Naive thymus-derived CD4-positive, alpha-beta T cell (primary cell): ENCODE measurements at places on chromosomes 16 and 17. TPM values are rescaled to one million over a fixed set of nuclear protein-coding genes. Genes with fewer than 3 reads are reported as not detected.

DNA sequence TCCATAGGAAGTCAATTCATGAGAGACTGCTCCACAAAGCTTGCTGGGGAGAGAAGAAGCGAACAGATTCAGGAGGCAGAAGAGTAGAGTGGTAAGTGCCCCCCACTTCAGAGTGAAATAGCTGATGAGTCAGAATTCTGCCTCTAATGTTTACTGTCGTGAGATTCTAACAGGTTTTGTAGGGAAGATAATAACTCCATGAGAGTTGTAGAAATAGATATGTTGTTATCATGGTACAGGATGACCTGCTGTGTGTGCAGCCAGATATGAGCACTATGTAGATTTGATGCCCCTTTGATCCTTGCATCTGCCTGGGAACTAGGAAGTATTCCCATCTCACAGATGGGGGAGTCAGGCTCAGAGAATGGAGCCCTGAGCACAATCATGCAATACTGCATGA, 502.4 kb upstream of the CDH11 start:
- H3K4me3 ChIP-seq, result no peak overlapping the region
- no peaks in the 10 kb centered on the region for H3K27me3 ChIP-seq
- DNase-seq, result no peak
- H3K27ac ChIP-seq, result no peak overlapping the region
- H3K36me3 ChIP-seq, result no peaks in the 10 kb centered on the region

DNA sequence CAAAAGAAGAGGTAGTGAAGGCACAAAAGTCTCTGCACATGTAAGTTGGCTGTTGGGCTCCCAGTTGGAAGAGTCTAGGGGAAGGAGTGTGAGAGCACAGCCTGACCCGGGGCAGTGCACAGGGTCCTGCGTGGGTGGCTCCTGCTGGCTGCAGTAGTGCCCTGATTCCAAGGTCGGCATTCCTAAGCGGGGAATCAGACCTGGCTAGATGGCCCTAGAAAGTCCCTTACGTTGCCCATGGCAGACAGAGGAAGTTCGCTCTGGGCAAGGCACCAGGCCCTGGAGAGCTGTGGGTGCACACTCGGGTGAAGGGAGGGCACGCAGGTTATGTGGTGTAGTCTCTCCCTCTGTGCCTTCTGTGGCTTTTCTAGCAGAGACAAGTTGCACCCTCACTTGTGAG, 22.8 kb upstream of the SLC5A11 start:
- no peaks in the 10 kb centered on the region for H3K27me3 ChIP-seq
- H3K4me3 ChIP-seq, result no peak overlapping the region
- H3K27ac ChIP-seq, result no peak overlapping the region
- H3K36me3 ChIP-seq, result peaks cover 41% of the 10 kb centered on the region
- H3K4me1 ChIP-seq, result no peaks in the 10 kb centered on the region

The KCNH6 gene
- not detected for total RNA-seq

The KRT40 gene
- total RNA-seq, result not detected

DNA sequence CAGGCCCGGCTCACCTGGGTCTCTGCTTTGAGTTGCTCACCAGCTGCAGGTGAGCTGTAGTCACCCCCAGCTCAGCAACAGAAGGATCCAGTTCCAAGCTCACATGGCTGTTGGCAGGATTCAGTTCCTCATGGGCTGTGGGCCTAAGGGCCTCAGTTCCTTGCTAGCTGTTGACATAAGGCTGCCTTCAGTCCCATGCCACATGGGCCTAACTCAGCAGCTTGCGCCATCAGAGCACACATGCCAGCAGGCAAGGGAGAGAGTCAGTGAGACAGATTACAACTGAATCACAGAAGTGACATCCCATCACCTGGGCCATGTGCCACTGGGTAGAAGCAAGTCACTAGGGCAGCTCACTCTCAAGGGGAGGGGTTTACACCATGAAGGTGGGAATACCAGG, 24.7 kb downstream of the PSMD7 start:
- no peak for DNase-seq
- no peaks in the 10 kb centered on the region for H3K27me3 ChIP-seq
- no peak overlapping the region for H3K27ac ChIP-seq
- no peak overlapping the region for H3K4me3 ChIP-seq
- H3K4me1 ChIP-seq, result no peaks in the 10 kb centered on the region

The NRN1L gene
- 3.6 TPM for total RNA-seq

The GP1BA gene
- total RNA-seq, result not detected

The KDM8 gene
- 15.6 TPM for total RNA-seq

- H3K27ac ChIP-seq, result no peak overlapping the region
- DNase-seq, result no peak
- H3K4me3 ChIP-seq, result no peak overlapping the region
- peaks cover 3% of the 10 kb centered on the region for H3K36me3 ChIP-seq
Observed at GRCh38 chr16:89697161-89697615, 4.3 kb downstream of the SPATA2L start.

DNA sequence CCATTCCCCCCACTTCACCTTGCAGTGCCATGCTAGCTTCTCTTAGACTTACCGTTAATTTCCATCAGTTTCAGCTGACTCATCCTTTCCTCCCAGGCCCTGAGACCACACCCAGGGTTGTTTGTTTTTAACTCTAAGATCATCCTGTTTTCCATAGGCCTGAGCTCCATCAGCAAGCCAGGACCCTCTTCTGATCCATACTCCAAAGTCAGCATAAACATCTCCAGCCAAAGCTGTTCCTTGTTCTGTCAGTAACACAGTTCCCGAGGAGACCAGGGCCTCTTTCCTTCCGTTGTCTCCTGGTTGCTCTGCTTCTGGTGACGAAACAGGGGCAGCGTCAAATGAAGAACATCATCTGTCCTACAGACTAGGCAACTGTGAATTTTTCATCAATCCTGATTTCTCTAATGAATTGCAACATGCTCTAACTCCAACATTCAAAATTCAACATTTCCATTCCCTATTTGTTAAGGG, 83.8 kb upstream of the HNF1B start:
- no peaks in the 10 kb centered on the region for H3K36me3 ChIP-seq
- H3K4me3 ChIP-seq, result no peak overlapping the region
